Keratinocyte (primary cell): ENCODE measurements at places on chromosomes 3 and 15. TPM values are rescaled to one million over a fixed set of nuclear protein-coding genes. Genes with fewer than 3 reads are reported as not detected.

Gene MEIS2
- 8.3 to 11.4 TPM (median 11.3 TPM) in 3 replicates for polyA plus RNA-seq

DNA sequence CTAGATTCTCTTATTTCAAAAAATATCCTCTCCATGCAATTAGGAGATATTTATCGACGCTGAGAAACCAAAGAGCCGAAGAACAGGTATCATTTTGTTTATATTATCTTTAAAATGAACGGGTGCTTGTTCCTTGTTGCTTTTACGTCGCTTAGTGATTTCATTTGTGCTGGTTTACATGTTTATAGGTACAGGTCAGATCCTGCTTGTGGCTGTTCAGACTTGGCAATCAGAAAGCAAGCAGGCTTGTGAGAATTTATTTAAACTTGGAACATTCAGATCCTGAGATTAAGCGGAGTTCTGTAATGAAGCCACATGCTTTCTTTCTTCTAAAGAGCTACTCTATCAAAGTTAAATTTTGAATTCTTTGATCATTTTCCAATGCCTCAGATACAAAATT is 43.0 kb upstream of the ATP2C1 start:
- no peaks in the 10 kb centered on the region for H3K36me3 ChIP-seq
- peak overlapping the region; percentile 81 for H3K4me3 ChIP-seq
- no peaks in the 10 kb centered on the region for H3K27me3 ChIP-seq
- peak overlapping the region; percentile 97 for H3K27ac ChIP-seq

- no peak overlapping the region for H3K27ac ChIP-seq
- H3K36me3 ChIP-seq: no peaks in the 10 kb centered on the region
- no peak overlapping the region for H3K4me3 ChIP-seq
- H3K4me1 ChIP-seq: no peaks in the 10 kb centered on the region
Measured at GRCh38 chr3:134810052-134810435, 15.0 kb downstream of the EPHB1 start.

Gene HRG
- polyA plus RNA-seq: 0.03 TPM in 2 of 3 replicates, not detected in the other

- no peak overlapping the region for H3K27ac ChIP-seq
- DNase-seq: no peak
- H3K4me3 ChIP-seq: no peak overlapping the region
- no peaks in the 10 kb centered on the region for H3K4me1 ChIP-seq
- no peaks in the 10 kb centered on the region for H3K27me3 ChIP-seq
Measured at GRCh38 chr3:100864471-100865250, 128.6 kb downstream of the ABI3BP start.

GRCh38 chr3:56958879-56959278 is 101.6 kb upstream of the SPATA12 start:
- H3K4me1 ChIP-seq: no peaks in the 10 kb centered on the region
- H3K4me3 ChIP-seq: no peak overlapping the region
- no peaks in the 10 kb centered on the region for H3K36me3 ChIP-seq
- H3K27me3 ChIP-seq: no peaks in the 10 kb centered on the region
- H3K27ac ChIP-seq: no peak overlapping the region
- no peak for DNase-seq

- H3K36me3 ChIP-seq: no peaks in the 10 kb centered on the region
- H3K4me3 ChIP-seq: no peak overlapping the region
- no peak overlapping the region for H3K27ac ChIP-seq
Measured at GRCh38 chr3:169907476-169907875, 3.9 kb upstream of the SAMD7 start.

Gene COL6A5
- polyA plus RNA-seq: not detected in 3 replicates

Gene NMNAT3
- polyA plus RNA-seq: 1.5 to 2.2 TPM (median 1.6 TPM) in 3 replicates

- no peaks in the 10 kb centered on the region for H3K36me3 ChIP-seq
- peaks cover 25% of the 10 kb centered on the region for H3K4me1 ChIP-seq
- peak overlapping the region; percentile 82 for H3K27ac ChIP-seq
- DNase-seq: no peak
- H3K27me3 ChIP-seq: no peaks in the 10 kb centered on the region
Measured at GRCh38 chr15:58520936-58521292, 89.1 kb downstream of the LIPC start.

Gene CYP11A1
- 0.27 TPM in 1 of 3 replicates, not detected in the others for polyA plus RNA-seq

DNA sequence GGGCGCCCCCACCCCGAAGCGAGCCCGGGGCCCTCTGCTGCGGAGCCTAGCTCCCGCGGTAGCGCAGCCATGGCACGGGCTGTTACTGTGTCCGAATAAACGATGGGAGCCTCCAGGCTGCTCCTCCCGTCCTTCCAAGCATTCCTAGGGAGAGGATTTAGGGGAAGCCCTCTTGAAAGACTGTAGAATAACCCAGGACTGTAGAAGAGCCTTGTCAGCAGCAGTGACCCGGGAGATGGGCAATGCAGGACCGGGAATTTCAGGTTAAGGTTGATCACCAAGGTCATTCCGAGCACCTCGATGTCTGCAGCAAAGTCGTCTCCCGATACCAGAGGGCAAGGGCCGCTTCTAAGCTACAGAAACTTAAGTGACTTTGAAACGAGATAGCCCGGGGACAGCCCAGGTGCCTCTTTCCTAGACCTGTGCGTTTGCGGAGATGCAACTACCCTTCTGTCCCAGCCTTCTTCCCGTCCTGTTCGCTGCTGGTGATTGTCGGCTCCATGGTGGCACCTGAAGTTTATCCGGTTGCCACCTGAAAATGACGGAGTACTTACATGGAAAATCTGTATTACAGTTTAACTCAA is 753 bp upstream of the MYO5A start:
- DNase-seq: no peak
- no peaks in the 10 kb centered on the region for H3K36me3 ChIP-seq
- H3K4me1 ChIP-seq: peaks cover 28% of the 10 kb centered on the region
- peak overlapping the region; percentile 78 for H3K4me3 ChIP-seq
- H3K27ac ChIP-seq: peak overlapping the region; percentile 34
- H3K27me3 ChIP-seq: no peaks in the 10 kb centered on the region

- no peak overlapping the region for H3K27ac ChIP-seq
- peaks cover 19% of the 10 kb centered on the region for H3K36me3 ChIP-seq
- peaks cover 2% of the 10 kb centered on the region for H3K4me1 ChIP-seq
- DNase-seq: no peak
- no peaks in the 10 kb centered on the region for H3K27me3 ChIP-seq
Measured at GRCh38 chr3:53187430-53187829, 26.4 kb downstream of the PRKCD start.

- H3K4me1 ChIP-seq: no peaks in the 10 kb centered on the region
- no peak overlapping the region for H3K27ac ChIP-seq
- no peak overlapping the region for H3K4me3 ChIP-seq
- DNase-seq: no peak
Measured at GRCh38 chr3:60169755-60170154, 1081.5 kb downstream of the FHIT start.

Gene IL12A
- polyA plus RNA-seq: 0.15 to 0.54 TPM (median 0.42 TPM) in 3 replicates

DNA sequence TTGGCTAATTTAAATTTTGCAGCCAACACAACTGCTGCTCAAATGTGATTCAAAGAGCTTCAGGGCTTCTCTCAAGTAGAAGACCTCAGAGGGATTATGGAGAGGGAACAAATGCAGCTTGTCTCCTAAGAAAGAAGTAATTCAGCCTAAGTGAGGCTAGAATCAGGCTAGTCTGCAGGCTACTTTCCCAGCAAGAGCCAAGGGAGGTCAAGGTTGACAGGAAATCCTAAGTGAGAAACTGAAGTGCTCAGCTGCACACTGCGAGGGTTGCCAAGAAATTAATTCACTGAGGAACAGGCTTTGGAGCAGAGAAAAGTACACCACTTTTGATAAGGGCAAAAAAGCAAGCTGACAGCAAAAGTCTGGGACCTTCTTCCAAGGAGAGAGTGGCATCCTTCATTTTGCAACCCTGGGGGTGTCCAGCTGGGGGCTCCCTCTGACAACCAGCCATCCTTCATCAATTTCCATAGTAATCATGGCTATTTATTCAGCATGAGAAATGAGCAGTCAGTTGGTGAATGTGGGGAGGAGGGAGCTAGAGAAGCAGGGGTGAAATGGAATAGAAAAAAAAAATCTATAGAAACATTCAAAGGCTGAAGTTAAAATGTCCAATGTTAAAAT is 646.4 kb upstream of the ADAMTS9 start:
- no peaks in the 10 kb centered on the region for H3K4me1 ChIP-seq
- DNase-seq: no peak
- H3K36me3 ChIP-seq: no peaks in the 10 kb centered on the region

GRCh38 chr15:63852407-63852806 is 18.7 kb upstream of the HERC1 start:
- no peak overlapping the region for H3K4me3 ChIP-seq
- H3K36me3 ChIP-seq: no peaks in the 10 kb centered on the region
- H3K4me1 ChIP-seq: peaks cover 9% of the 10 kb centered on the region

GRCh38 chr3:104796556-104796955 is 570.2 kb upstream of the ALCAM start:
- no peak overlapping the region for H3K27ac ChIP-seq
- no peak for DNase-seq

DNA sequence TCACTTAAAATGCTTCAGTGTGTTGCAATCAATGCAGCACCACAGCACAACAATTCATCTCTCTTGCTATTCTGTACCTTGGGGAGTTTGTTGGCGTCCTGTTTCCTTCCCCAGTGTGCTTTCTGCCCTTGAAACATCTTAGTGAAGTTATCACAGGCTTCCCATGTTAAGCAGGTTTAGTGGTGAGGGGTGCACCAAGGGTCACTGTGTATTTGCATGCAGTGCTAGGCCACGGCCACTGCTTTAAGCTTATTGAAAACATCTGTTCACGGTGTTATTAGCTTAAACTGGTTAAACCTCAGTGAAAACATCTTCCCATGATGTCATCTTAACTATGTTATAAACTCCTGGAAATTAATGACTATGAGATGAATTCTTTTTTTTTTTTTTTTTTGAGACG is 217.3 kb upstream of the GOLIM4 start:
- no peaks in the 10 kb centered on the region for H3K36me3 ChIP-seq
- no peak for DNase-seq
- H3K27ac ChIP-seq: no peak overlapping the region
- no peaks in the 10 kb centered on the region for H3K4me1 ChIP-seq

DNA sequence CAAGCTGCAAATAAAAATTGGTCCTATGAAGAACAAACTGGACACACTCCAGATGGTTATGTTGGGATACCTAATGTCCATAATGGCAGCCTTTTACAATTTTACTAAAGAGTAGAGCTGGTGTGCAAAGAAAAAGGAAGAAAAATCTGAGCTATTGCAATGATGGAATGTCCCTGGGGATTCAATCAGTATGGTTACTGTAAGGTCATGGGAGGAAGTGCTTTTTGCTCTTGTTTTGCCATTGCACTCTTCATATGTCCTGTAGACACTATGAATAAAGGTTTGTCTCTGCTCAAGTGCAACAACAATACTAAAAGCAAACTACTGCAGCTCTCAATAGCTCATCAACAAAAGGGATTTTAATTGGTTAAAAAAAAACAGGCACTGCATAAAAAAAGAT is 5.4 kb downstream of the PFN2 start:
- peaks cover 3% of the 10 kb centered on the region for H3K36me3 ChIP-seq
- no peak for DNase-seq
- no peaks in the 10 kb centered on the region for H3K27me3 ChIP-seq
- H3K4me1 ChIP-seq: peaks cover 13% of the 10 kb centered on the region

Gene DUOXA2
- not detected in 3 replicates for polyA plus RNA-seq

GRCh38 chr3:167116120-167116922 is 263.8 kb downstream of the ZBBX start:
- no peaks in the 10 kb centered on the region for H3K27me3 ChIP-seq
- no peak overlapping the region for H3K4me3 ChIP-seq
- DNase-seq: no peak
- H3K36me3 ChIP-seq: no peaks in the 10 kb centered on the region
- no peaks in the 10 kb centered on the region for H3K4me1 ChIP-seq
- no peak overlapping the region for H3K27ac ChIP-seq
